CD4-positive, alpha-beta memory T cell (primary cell): ENCODE measurements at places on chromosomes 5 and 9. TPM values are rescaled to one million over a fixed set of nuclear protein-coding genes. Genes with fewer than 3 reads are reported as not detected.

DNA sequence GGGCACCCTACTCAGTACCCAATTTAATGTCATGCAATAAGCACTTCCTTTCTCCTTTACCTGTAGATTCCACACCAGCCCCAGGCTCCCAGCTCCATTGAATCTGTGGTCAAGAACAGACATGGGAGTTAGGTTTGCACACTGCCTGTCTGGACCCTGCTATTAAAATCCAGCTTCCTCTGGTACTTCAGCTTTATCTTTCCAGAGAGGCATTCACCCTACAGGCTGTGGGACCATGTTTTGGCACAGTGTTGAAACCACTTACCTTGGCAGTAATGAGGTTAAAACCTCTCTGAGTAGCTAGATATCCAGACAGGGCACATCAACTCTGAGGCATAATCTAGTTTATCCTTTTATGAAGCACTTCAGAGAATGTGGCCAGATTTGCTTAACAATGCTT is 191.5 kb upstream of the PCSK5 start:
- no peaks in the 10 kb centered on the region for H3K27me3 ChIP-seq
- H3K27ac ChIP-seq: no peak overlapping the region
- no peaks in the 10 kb centered on the region for H3K36me3 ChIP-seq
- H3K4me3 ChIP-seq: no peak overlapping the region
- H3K4me1 ChIP-seq: no peaks in the 10 kb centered on the region
- DNase-seq: no peak

- no peaks in the 10 kb centered on the region for H3K27me3 ChIP-seq
- no peak overlapping the region for H3K4me3 ChIP-seq
- no peak overlapping the region for H3K27ac ChIP-seq
- H3K4me1 ChIP-seq: no peaks in the 10 kb centered on the region
Observed at GRCh38 chr5:143582176-143582575, 178.7 kb upstream of the NR3C1 start.

PCDHB3 gene
- not detected for total RNA-seq

- no peaks in the 10 kb centered on the region for H3K36me3 ChIP-seq
- no peak overlapping the region for H3K4me3 ChIP-seq
- no peak overlapping the region for H3K27ac ChIP-seq
- H3K27me3 ChIP-seq: no peaks in the 10 kb centered on the region
- no peaks in the 10 kb centered on the region for H3K4me1 ChIP-seq
- DNase-seq: no peak
Observed at GRCh38 chr9:14399756-14400657, 86.1 kb upstream of the NFIB start.
